Daoy (cell line): ENCODE measurements at places on chromosomes 6 and 20. TPM values are rescaled to one million over a fixed set of nuclear protein-coding genes. Genes with fewer than 3 reads are reported as not detected.

DNA sequence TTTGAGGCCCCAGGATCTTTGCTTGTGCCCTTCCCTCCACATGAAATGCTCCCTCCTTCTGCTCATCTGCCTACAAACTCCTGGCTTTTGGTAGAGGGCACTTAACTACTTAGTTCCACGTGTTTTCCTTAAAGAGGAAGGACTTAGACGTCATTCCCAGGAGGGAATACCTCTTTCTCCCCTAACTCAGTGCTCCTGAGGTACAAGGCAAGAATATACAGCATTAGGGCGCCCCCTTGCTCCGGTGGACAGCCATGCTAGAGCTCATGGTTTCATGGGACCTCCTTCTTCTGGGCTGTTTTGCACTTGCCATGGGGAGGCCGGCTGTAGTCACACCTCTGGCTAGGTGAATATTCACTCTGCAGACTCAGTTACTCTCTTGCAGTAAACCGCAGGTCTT lies 93.8 kb upstream of the LY86 start:
- DNase-seq = peak; percentile 76

- no peak for DNase-seq
These were observed 34.2 kb downstream of the GSS start for GRCh38 chr20:34921436-34921835.

- no peak for DNase-seq
These were observed 323.3 kb downstream of the BMP2 start for GRCh38 chr20:7090811-7091210.

DNA sequence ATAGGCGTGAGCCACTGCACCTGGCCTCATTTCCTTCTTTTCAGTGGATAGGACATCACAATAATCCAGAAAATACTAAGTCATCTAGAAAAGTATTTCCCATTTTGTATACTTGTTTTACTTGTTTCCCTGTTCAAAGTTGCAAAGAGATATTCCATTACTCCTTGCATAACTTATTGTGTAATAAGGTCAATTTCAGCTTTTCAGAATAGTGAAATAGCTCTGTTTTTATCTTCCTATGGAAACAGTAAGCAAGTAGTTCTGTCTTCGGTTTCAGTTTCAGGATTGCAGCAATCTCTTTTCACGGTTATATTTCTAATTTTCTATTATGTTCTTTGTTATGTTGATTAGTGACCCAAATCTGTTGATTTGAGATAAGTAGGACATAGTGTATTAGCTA lies 6.0 kb downstream of the STX11 start:
- no peak for DNase-seq

GRCh38 chr20:43983904-43984361 lies 69.3 kb downstream of the TOX2 start:
- DNase-seq = no peak

GRCh38 chr6:91023529-91023928 lies 436.7 kb upstream of the MAP3K7 start:
- DNase-seq = no peak

C4A gene
- total RNA-seq = 0.27 and 3.2 TPM in 2 replicates

NDRG3 gene
- total RNA-seq = 6.0 and 9.9 TPM in 2 replicates

ALDH8A1 gene
- total RNA-seq = not detected in 2 replicates

DNA sequence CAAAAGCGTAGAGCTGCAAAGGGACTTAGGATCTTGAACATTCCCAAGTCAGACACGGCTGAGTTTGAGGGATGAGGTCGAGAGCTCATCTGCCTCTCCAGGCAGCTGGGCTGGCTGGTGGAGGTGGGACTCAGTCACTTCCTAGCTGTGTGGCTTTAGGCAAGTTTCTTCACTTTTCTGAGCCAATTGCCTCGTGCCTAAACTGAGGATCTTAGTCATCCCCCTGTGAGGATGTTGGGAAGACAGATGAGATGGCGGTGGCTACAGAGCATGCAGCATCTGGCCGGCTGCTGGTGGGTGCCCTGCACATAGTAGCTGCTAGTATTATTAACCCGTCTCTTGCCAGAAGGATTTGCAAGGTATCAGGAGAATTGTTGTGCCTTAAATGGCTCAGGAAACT lies 27.5 kb downstream of the TFAP2C start:
- DNase-seq = peak; percentile 9

DNA sequence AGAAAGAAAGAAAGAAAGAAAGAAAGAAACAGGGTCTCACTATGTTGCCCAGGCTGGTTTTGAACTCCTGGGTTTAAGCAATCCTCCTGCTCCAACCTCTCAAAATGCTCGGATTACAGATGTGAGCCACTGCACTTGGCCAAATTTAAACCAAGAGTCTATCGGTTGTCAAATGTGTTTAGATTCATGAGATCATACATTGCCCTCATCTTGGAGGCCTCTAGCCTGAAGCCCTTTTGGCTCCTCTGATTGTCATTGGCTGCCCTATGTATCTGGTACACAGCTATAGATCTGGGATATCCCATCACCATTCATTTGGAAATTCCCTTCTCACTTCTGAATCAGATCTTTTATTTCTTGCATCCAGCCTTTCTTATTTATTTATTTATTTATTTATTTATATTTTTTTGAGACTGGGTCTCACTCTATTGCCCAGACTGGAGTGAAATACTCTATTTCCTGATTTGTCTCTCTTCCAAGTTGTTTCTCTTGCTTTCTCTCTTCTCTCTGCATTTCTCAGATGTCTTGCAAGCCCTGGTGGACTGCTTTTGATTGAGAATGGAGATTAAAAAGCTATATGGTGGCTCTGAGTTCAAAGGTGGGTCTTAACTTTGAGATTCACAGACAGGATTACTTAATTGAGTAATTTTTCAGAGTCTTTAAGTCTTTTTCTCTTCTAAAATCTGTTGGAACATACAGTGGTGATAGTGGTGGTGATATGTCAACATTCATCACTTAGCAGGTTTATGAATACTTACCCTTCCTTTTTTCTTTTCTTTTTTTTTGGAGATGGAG lies 121.9 kb downstream of the GJA1 start:
- DNase-seq = no peak
